ENCODE measurements at places on chromosomes 1 and 21.

- no peak for DNase-seq
These were observed 68.3 kb downstream of the C4BPA start for GRCh38 chr1:207172321-207172720.

GRCh38 chr1:29634746-29635335 is 398.5 kb downstream of the PTPRU start:
- DNase-seq: no peak

GRCh38 chr21:40924641-40925040 is 77.7 kb upstream of the DSCAM start:
- no peak for DNase-seq

DNA sequence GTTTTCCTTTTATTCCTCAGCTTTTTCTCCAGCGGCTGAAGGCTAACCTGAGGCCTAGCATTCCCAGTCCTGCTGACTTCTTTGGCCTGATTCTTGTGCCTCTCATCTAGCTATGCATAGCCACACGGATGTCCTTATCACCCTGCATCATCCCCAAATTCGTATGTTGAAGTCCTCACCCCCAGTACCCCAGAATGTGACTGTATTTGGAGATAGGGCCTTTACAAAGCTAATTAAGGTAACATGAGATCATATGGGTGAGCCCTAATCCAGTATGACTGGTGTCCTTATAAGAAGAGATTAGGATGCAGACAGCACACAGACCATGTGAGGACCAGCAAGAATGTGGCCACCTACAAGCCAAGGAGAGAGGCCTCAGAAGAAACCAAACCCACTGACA is 44.6 kb downstream of the CDCP2 start:
- DNase-seq: no peak

- no peak for DNase-seq
These were observed 2.3 kb upstream of the USP16 start for GRCh38 chr21:29022166-29022565.

GRCh38 chr1:7535016-7535415 is 236.1 kb upstream of the VAMP3 start:
- DNase-seq: no peak

GRCh38 chr21:41932191-41932575 is 21.6 kb downstream of the C2CD2 start:
- DNase-seq: no peak

DNA sequence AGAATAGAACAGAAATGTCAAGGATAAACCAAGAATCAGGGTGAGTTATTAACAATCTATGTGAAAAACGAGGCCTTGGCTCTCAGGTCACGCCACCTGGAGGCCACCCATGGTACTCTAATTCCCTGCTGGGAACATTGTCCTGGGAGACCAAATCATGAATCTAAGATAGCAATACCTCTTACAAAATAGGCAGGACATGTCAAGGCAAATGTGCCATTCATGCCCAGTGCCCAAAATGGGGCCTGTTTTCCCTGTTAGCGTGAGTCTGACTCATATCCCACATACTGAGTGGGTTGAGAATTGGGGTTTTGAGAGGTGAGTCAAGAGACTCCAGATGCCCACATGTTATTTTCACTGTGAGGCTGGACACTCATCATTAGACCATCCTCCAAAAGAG is 380.8 kb downstream of the HHIPL2 start:
- DNase-seq: no peak

GRCh38 chr1:52672946-52673345 is 25.2 kb downstream of the COA7 start:
- DNase-seq: no peak

DNA sequence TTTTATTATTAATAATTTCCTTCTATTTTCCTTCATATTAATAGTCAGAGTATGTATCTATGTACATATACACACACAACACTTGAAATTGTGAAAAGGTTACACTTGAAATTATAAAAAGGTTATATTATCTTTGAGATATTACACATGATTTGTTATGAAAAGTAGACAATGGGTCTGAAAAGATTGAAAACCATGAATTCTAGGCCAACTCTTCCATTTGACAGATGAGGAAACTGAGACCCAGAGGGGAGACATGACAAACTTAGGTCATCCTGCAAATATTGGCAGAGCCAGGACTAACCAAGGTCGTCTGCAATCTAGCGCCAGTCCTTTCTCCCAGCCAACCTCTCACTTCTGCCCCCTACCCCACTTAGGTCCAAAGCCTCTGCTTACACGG is 33.2 kb downstream of the TRIM62 start:
- no peak for DNase-seq

DNA sequence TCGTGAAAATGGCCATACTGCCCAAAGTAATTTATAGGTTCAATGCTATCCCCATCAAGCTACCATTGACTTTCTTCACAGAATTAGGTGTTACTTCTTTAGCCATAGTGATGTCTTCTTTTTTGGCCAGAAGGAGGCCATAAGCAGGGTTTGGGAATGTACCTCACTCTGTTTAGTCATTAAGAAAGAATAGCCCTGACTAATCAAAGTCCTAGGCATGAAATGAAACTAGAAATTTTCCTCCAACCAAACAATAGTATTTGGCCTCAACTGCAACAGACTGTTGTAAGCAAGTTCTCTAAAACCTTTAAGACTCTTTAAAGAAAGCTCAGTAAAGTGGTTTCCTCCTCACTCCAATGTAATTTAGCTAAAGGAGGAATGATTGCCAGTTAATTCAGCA is 163.9 kb downstream of the AKT3 start:
- no peak for DNase-seq

- DNase-seq: no peak
These were observed 11.5 kb downstream of the DENND1B start for GRCh38 chr1:197763769-197764168.

- peak; percentile 75 for DNase-seq
These were observed 22.7 kb upstream of the PIK3CD start for GRCh38 chr1:9628541-9629444.

DNA sequence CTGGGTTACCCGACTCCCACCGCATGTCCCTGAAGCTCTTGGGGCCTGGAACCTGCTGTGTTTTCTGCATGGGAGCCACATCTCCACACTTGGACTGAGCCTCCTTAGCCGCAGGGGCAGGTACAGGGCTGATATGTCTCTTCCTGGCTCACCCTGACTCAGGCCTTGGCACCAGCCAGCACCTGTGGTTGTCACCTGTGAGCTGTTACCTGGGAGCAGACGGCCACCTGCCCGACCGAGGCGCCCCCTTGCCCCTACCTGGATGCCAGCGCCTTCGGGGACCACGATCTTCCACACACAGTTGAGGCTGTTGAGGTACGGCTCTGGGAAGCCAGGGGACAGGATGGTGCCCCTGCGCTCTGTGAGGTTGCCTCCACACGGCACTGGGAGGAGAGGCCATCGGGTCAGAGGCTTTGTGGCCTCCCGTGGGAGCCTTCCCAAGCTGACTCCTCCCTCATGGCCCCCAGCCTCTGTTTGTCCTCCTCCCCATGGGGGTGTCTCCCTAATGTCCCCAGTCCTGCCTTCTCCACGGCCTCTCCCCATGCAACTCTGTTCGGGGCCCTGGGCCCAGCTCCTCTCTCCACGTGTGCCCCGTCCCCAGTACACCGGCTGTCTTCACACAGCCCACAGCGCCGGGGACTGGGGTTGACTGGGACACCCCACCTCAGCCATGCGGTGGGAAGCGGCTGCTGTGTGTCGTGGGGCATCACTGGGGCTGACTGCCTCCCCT is 152.0 kb downstream of the ZSCAN20 start:
- no peak for DNase-seq

DNA sequence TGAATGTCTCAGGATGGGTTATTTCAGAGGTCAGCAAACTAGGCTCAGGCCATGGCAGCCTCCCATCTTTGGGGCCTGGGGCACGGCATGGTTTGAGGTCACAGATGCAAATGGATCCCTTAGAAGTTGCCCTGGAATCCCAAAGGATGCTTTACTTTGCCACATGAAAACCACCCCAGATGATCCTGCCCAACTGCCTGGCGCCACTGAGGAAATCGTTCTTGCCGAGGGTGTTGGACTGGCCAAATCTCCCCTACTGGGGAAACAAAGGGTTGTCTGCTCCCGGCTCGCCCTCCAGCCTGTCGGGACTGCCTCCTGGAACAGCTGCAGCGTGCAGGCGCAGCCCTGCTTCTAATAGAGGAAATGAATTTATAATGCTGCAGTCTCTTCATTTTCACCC is 173.0 kb upstream of the LMO4 start:
- no peak for DNase-seq

- no peak for DNase-seq
These were observed 35.4 kb downstream of the KIAA1614 start for GRCh38 chr1:180947901-180948640.

- no peak for DNase-seq
These were observed 26.5 kb downstream of the CD53 start for GRCh38 chr1:110899458-110899843.

DNA sequence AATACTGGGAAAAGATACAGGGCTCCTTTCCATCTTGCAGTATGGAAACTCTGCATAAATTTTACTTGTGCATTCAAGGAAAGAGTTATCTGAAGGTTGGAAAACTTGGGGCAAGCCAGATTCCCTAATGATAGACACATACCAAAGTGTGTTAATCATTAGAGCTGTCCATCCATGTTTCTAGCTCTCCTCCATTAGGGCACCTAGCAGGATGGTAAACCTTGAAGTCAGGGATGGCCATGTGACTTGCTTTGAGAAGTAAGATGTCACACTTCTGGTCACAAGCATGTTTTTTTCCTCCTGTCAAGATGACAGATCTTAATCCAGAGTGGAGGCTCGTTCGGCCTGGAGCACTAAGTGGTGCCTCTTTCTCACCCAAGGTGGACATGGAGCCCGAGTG is 241.9 kb upstream of the RUNX1 start:
- no peak for DNase-seq

DNA sequence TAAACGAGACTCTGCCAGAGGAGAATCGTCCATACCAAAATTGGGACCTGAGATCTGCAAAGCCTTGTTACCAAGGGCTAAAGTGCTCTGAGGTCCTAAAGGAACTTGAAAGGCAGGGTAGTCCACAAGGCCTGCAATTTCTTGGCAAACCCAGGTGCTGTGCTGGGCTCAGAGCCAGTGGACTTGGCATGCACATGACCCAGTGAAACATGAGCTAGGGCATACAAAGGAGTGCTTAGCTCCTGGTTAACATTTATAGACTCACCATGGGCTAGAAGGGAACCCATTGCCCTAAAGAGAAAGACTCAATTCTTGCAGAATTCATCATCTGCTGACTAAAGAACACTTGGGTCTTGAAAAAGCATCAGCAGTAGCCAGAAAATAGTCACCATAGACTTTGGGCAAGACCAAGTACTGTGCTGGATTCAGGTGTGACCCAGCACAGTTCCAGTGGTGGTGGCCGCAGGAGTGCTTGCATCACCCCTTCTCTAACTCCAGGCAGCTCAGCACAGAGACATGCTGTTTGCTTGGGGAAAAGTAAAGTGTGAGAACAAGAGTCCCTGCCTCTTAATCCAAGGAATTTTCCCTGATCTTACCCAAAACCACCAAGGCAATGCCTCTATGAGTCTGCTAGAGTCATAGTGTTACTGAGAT is 1069.4 kb upstream of the ADGRL2 start:
- DNase-seq: no peak

GRCh38 chr1:156698995-156699394 is 6.4 kb downstream of the CRABP2 start:
- no peak for DNase-seq

DNA sequence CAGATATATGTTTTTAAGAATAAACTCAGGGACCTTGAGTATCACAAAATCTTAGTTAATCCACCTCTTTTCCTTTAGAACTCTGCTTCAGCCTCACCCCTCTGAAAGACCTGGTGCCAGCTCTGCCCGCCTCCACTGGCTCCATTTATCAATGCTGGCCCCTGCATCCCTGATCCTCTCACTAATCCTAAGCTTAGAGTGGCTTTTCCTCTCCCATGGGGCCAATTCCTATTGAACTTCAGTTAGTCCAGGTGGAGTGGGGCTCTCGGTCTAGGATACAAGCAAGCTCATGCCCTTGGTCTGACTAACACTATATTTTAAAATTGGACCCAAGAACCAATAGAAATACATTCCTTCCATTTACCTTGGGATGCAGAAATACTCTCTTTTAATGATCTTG is 87.0 kb downstream of the RGS7 start:
- DNase-seq: no peak

GRCh38 chr1:17059391-17060305 is 5.8 kb upstream of the SDHB start:
- no peak for DNase-seq

- no peak for DNase-seq
These were observed 106.9 kb downstream of the RIPK4 start for GRCh38 chr21:41659791-41660560.

DNA sequence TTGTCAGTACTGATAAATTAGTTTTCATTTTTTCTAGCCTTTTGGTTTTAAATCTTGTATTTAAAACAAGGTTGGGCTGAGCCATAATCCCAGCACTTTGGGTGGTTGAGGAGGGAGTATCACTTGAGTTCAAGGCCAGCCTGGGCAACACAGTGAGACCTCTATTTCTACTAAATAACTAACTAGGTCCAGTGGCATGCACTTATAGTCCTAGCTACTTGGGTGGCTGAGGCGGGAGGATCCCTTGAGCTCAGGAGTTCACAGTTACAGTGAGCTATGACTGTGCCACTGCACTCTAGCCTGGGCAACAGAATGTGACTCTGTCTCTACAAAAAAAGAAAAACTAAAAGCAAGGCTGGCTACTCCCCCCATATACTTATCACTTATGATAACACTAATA is 21.5 kb upstream of the TTC39A start:
- DNase-seq: no peak

- DNase-seq: no peak
These were observed 9.3 kb upstream of the FCRL1 start for GRCh38 chr1:157829210-157829609.

- DNase-seq: no peak
These were observed 6.1 kb upstream of the AK2 start for GRCh38 chr1:33042831-33043230.

GRCh38 chr1:25831569-25832196 is 11.9 kb downstream of the MTFR1L start:
- no peak for DNase-seq

DNA sequence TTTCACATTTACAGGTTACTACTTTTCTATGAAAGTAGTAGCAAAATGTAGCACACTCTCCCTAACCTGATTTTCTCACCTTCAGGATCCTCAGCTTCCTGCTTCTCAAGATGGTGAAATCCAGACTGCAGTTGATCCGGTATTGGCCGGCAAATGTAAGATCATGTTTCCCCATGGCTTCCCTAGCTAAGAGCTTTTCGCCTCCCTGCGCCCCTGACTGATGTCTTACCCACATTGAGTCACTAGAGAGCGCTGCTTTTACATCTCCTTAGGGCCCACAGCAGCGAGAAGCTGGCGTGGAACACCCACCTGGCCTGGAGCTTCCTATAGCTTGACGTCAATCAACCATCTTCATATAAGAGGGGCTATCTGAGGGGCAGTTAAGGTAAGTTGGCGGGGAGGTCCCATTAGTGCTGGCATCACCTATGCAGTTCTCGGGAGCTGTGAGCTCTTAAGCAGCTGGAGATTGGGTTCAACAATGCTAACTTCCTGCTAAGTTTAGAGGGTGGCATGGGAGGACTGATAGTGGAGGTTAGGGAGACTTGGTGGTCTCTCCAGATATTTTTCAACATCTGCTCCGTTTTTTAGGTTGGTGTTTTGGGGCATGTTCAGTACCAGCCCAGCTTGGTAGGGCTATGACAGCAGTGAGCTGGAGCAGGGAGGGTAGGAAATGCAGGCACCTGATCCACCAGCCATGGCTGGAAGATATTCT is 5.5 kb downstream of the PTPN7 start:
- DNase-seq: peak; percentile 50

GRCh38 chr1:9724706-9725476 is 73.4 kb downstream of the PIK3CD start:
- peak; percentile 72 for DNase-seq

GRCh38 chr1:185957441-185958363 is 223.5 kb downstream of the HMCN1 start:
- DNase-seq: no peak

- DNase-seq: no peak
These were observed 136.9 kb downstream of the CDC7 start for GRCh38 chr1:91637539-91637994.

Measured in activated gamma-delta T cell treated with Interleukin-2 at 50 U/mL for 16 hours (primary cell).